Activated CD4-positive, CD25-positive, alpha-beta regulatory T cell treated with anti-CD3 and anti-CD28 coated beads, Interleukin-2, amount 50 U/mL, for 72 hours (primary cell): ENCODE measurements at places on chromosomes 12 and 14.
A peak's percentile ranks its signal among the peaks of the same experiment; 100 is the strongest.

DNA sequence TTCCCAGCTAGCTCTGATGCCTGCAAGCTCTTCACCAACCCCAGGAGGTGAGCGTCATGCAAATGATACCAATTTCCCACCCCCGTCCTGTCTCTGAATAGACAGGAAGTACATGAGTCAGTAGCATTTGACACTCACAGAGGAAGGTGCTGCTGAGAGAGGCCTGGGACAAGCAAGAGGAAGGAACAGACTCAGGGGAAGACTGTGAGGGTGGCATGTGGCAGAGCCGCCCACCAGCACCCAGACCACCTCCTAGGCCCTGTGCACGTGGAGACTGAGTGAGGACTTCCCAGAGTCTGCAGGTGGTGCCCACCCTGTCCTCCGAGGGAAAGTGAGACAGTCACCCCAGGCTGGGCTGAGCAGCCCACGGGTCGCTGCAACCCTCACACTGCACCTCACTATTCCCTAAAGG is 199.5 kb upstream of the SFSWAP start:
- no peak for DNase-seq

GRCh38 chr12:12992418-12993130 is 7.5 kb downstream of the HEBP1 start:
- no peak for DNase-seq

GRCh38 chr12:110687396-110688169 is 1.3 kb downstream of the HVCN1 start:
- no peak for DNase-seq

- DNase-seq: no peak
Observed at GRCh38 chr14:43087666-43088065, 1419.4 kb downstream of the FSCB start.

GRCh38 chr14:105392131-105393090 is 5.9 kb upstream of the TEX22 start:
- no peak for DNase-seq

- no peak for DNase-seq
Observed at GRCh38 chr12:76947304-76947703, 68.5 kb upstream of the CSRP2 start.

- DNase-seq: no peak
Observed at GRCh38 chr12:88868050-88868449, 287.8 kb upstream of the KITLG start.

- no peak for DNase-seq
Observed at GRCh38 chr14:35877276-35877675, 51.1 kb downstream of the BRMS1L start.

GRCh38 chr12:91249054-91249453 is 66.4 kb upstream of the DCN start:
- DNase-seq: no peak

DNA sequence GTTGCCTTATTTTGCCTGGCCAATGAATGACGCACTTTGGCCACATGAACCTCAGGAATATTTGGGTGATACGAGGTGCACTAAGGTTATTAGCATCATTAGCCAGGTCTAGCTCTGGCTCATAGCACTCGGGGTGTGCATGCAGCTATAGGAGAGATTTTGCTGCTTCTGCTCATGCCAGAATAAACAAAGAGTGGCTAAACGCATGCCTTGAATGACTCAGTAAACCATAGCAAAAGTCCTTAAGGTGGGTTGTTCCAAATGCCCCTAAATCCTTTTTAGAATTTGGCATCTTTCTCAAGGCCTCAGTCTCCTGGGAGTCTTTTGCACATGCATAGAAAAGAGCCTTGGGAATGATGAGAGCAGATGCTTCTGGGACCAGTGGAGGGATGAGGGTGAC is 343.7 kb upstream of the FKBP4 start:
- DNase-seq: no peak

- DNase-seq: no peak
Observed at GRCh38 chr14:57512220-57512619, 18.6 kb upstream of the CCDC198 start.

DNA sequence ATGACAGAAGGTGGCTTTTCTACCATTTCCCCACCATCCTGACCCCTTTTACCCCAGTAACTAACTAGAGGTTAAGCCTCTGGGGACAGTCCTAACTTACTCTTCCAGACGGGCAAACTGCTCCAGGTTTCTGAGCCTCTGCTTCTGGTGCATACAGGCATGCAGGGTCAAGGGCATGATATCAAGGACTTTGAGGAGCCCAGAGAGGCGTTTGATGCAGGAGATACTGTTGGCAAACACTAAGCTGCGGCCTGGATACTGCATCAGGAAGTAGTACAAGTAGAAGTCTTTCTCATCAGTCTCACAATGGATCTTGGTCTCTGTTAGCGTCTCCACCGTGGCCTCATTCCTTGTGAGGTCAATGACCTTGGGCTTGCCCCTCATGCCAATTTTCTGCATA is 21.0 kb downstream of the DDX24 start:
- no peak for DNase-seq

GRCh38 chr12:7451756-7452155 is 7.8 kb upstream of the CD163L1 start:
- no peak for DNase-seq

DNA sequence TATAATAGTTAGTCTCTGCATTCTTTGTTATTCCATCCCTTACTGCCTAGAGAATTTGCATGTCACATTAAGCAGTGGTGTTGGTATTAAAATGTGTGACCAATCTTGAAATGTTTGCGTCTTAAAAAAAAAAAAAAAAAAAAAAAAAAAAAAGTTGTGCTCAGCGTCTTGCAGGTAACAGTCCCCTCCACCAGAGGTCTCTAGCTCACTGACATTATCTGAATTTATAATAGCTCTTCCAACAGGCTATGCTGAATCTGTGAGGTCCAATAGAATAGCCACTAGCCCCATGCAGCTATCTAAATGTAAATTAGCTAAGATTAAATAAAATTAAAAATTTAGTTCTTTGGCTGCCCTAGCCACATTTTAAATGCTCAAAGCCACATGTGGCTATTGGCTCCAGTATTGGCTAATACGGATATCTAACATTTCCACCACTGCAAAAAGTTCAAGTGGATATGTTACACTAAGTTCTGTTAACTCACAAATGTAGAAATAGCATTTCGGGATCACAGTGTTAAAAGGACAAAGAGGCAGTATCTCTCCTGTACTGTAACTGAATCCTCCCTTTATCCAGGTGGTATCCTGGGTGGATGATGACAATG is 28.7 kb downstream of the NKX2-8 start:
- DNase-seq: no peak

DNA sequence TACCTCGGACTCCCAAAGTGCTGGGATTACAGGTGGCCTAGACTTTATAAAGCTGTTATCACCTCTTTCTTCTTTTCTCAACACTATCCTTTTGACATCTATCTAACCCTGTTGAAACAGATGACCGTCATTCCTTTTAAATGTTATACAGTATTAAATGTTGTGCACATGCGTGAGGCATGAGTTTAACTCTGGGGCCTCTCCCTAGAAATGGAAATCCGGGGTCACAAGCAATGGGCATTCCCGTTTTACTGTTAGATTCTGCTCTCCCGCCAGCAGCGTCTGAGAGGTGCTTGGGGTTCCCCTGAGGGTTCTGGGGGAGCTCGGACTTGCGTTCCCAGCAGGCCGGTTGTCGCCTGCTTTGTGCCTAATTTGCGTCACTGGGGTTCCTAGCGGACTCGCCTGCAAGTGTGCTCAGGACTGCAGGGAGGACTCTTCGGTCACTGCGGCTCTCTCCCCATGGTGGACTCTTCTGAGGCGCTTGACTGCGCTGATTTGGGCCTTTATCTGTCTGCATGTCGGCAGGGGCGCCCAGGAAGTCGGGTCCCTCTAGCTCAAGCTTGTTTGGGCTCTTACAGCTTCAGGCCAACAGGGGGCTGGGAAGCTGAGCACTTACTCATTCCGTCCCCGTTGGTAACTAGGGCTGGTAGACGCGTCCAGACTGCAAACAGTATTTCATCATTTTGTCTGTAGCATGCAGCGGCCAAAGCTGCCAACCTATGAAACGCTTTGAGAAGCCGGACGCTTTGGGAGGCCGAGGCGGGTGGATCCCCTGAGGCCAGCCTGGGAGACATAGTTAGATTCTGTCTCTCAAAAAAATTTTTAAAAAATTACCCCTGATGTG is 1.2 kb upstream of the RAN start:
- peak; percentile 59 for DNase-seq

DNA sequence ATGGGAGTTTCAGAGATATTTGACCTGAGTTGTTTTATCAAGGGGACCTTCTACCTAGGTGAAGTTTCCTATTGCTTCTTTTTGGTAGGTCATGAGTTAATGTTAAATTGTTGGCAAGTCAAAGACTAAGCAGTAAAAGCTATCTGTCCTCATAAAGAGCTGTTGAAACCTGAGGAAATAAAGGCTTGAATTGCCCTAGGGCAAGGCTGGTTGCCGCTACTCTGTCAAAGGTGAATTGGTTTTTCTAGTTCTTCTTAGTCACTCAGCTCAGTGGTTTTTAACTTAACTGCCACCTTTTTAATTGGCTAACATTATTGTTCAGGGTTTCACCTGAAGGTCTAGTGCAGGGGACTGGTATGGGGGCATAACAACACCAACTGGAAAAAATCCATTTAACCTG is 441.6 kb upstream of the FBXO33 start:
- DNase-seq: no peak

GRCh38 chr14:41604721-41605531 is 1.8 kb upstream of the LRFN5 start:
- no peak for DNase-seq

- no peak for DNase-seq
Observed at GRCh38 chr14:56733396-56733795, 76.9 kb downstream of the OTX2 start.

DNA sequence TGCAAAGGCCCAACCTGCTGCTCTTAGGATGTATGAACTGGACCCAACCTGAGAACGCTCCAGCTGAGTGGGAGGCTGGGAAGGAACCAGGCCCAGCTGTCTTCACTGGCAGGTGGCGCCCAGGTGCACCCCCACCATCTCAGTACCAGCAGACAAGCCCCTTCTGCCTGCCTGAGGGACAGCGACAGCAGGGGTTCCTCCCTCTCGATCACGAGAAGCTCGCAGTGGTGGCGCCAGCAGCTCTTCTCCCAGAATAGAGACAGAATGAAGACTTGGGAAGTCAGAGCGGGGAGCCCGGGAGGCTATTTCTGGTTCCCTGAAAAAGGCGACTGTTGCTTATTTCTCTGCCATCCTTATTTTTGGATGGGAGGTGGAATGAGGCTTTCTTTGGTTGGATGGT is 46.5 kb downstream of the CHGA start:
- DNase-seq: no peak

DNA sequence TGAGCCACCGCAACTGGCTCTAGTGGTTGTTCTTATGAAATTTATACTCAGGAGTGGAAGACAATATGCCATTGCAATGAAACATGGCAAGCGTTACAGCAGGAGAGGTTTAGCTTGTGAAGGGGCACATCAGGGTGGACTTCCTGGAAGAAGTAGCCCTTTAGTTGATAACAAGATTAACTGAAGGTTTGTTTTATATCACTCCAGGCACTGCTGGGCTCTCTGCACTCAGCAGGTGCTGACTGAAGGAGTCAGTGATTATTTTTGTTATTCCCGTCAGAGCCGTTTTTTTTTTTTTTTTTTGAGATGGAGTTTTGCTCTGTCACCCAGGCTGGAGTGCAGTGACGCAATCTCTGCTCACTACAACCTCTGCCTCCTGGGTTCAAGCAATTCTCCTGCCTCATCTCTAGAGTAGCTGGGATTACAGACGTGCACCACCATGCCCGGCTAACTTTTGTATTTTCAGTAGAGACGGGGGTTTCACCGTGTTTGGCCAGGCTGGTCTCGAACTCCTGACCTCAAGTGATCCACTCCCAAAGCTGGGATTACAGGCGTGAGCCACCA is 17.6 kb upstream of the GPR68 start:
- DNase-seq: no peak

DNA sequence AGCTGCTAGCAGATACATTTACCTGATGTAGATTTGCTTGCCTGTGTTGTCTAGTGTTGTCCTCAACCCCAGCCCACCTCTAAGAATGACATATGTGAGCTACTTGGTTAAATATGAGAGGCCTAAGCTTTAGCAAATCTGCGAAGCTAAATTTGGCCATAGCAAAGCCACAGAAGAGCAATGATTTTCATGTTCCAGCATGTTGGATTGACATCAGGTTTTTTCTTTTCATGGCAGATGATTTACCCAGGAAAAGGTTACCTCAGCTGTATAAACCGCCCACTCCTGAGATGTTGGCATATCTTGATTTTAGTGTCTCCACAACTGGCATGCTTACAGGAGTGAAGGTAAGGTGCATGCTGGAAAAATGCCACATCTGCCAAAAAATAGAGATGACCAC is 36.4 kb upstream of the ATF1 start:
- no peak for DNase-seq

- DNase-seq: no peak
Observed at GRCh38 chr12:109836916-109837315, 3.7 kb upstream of the TRPV4 start.

GRCh38 chr12:87094356-87094755 is 838.2 kb upstream of the MGAT4C start:
- no peak for DNase-seq

- no peak for DNase-seq
Observed at GRCh38 chr12:32395026-32395425, 4.3 kb upstream of the FGD4 start.

DNA sequence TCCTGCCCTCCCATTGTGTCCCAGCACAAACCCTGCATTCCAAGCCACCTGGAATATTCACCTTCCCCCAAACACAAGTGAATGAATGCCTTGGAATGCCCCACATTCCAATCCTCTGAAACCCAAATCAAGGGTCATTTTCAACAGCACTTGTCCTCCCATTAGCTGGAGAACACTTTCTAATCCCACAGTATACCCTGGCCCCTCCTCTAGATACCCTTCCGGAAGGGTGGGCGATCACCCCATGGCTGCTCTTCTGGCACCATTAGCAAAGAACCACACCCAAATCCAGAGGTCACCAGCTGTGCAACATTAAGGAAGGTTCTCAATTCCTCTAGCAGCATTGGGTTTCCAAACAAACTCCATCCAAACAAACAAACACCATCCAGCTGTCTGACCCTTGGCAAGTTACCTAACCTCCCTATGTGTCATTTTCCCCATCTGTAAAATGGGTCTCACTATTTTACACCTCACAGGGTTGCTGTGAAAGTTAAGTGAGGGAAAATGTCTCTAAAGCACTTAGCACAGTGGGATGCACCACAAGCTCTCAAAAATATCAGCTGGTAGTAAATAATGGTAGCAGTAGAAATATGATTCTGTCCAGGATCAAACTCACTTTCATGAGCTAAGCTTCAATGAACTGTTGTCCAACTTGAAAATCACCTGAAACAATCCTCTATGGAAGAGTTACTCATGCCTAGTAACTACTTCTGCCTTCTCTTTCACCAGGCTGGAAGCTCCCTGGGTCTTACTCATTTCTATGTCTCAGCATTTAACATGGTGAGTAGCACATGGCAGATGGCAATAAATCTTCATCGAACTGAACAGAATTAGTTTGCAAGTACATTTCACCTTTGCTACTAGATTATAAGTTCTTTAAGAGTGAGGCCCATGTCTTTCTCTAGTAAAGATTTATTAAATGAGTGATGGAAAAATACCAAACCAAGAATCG is 5.3 kb downstream of the NUAK1 start:
- no peak for DNase-seq

GRCh38 chr12:2958432-2959191 is 585 bp upstream of the TEAD4 start:
- DNase-seq: no peak
